ENCODE measurements at places on chromosomes 2 and 18.

DNA sequence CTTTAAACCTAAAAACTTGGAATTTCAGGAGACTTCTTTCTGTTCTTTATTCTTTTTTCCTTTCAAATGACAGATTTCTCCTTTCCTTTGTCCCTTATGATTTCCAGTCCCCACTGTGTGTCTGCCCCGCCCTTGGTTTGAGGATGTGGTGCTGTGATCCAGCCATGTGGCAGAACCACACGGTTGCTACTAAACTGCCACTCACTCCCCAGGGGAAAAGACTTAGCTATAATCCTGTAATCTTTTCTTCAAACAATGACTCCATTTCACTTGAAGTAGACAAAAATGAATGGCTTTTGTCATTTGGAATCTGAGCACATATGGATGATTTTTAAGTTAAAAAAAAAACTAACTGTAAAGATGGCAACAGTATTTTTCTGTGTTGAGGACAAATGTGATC is 76.2 kb upstream of the STAM2 start:
- DNase-seq, result no peak

DNA sequence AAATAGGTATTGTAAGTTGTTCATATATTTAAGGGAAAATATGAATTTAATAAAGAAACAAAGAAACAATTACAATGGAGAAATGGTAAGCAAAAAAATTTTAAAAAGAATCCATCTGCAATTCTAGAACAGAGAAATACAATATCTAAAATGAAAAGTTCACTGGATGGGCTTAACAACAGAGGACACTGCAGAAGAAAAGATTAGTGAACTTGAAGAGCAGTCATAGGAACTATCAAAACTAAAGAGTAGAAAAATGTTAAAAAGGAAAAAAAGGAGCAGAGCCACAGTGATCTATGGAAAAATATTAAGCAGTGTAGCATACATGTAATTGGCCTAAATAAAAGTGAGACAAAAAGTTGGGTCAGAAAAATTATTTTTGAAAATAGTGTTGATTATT is 83.5 kb downstream of the ALK start:
- DNase-seq, result no peak

GRCh38 chr2:65393743-65394422 is 38.5 kb downstream of the SPRED2 start:
- DNase-seq, result no peak

DNA sequence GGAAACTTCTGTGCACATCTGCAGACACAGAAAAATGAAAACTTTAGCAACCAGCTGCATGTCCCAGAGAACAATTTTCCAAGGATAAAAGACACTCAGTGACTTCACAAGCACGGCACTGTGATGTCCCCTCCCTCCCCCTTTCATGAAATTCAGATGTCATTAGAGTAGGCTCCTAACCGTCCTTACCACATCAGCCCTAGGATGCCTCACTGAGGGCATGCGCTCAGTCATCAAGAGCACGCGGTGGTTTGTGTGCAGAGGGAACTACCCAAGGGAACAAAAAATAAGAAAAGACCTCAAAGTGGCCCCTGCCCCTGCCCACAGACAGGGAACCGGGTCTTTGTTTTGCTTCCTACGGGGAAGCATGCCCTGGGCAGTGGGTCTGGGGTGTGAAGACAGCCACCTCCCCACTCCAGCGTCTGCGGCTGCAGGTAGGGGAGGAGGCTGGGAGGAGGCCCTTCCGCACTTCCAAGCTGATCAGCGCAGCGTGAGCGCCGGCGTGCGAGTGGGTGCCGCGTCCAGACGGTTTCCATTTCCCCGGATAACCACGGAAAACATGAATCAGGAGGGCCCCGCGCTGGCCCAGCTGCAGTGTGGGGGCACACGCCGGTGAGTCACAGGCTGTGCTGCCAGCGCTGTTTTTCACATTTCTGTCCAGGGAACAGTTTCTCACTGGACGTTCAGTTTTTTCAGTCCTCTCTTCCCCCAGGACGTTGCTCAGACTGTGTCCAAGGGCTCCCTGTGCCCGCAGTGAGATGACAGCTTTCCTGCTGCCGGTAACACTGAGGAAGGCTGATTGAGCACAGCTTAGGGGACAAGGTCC is 70.6 kb downstream of the COPS8 start:
- no peak for DNase-seq

DNA sequence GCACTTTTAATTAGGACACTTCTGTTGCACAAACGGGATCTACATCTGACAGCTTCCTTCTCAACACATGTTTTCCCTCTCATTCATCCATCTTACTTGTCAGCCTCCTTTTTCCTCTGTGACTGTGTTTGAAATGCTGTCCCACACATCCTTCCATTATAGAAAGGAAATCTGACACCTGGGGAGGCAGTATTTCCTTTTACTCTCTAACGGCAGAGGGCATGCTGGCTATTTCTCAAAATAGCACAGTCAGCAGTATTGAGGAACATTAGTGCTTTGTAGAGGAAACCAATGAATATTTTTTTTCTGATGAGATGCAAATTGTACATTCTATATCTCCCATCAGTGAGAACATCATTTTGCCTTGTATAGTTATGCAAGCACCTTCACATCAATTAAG is 668.7 kb downstream of the SLC4A3 start:
- no peak for DNase-seq

DNA sequence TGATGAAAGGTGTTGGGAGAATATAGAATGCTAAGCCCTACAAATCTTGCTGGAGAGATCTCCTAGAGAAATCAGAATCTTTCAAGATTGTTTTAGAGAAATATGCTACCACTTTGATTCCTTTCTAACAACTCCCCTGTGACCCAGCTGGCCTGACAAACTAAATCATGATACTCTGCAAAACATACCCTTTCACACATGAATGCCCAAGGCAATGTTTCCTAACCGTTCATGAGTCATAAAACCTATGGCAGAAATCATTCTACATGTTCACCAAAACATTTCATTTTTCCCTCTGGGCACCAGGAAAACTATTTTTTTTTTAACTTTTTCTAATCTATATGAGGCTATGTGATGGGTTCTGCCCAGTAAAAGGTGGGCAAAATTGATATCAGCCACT is 77.8 kb upstream of the SETBP1 start:
- DNase-seq, result no peak

GRCh38 chr2:112941753-112942653 is 31.0 kb downstream of the IL37 start:
- DNase-seq, result peak; percentile 41

DNA sequence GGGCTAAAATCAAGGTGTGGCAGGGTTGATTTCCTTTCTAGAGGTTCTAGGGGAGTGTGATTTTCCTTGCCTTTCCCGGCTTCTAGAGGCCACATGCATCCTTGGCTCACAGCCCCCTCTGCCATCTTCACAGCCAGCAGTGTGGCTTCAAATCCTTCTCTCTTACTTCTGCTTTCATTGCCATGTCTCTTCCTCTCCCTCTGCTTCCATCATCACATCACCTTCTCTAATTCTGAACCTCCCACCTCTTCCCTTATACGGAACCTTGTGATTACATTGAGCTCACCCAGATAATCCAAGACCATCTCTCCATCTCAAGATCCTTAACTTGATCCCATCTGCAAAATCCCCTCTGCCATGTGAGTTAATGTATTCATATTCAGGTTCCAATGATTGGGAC is 56.2 kb upstream of the RMDN2 start:
- DNase-seq, result no peak

- DNase-seq, result no peak
These were observed 18.2 kb upstream of the RESP18 start for GRCh38 chr2:219350710-219351221.

DNA sequence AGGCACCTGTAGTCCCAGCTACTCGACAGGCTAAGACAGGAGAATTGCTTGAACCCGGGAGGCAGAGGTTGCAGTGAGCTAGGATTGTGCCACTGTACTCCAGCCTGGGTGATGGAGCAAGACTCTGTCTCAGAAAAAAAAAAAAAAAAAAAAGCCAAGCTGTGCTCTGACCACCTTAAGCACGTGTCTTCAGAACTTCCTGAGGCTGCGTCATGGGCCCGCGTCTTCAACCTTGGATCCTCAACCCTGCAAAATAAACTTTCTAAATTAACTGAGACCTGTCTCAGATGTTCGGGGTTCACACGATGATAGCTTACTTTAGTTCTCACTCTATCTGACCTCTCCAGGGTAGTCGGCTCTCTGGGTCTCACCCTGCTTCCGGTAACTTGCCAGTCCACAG is 65.8 kb upstream of the CABLES1 start:
- DNase-seq, result no peak

GRCh38 chr2:231200805-231201474 is 2.5 kb downstream of the ARMC9 start:
- DNase-seq, result no peak

DNA sequence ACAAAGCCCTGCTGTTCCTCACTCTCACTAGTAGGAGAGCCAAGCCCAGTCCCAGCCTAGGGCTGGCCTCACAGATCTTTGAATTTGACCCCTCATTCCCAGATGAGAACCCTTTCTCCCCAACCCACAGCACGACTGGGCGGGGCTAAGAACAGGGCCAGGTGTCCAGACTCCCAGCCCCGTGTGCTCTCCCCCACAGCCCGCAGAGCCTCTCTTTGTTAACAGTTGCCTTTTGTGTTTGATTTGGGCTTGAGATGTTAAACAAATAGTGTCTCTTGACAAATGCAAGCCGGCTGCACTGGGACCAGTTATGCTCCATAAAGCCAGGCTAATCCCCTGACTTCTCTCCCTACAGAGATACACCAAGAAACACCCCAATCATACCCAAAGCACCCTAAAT is 4.7 kb upstream of the KCNK3 start:
- DNase-seq, result no peak

DNA sequence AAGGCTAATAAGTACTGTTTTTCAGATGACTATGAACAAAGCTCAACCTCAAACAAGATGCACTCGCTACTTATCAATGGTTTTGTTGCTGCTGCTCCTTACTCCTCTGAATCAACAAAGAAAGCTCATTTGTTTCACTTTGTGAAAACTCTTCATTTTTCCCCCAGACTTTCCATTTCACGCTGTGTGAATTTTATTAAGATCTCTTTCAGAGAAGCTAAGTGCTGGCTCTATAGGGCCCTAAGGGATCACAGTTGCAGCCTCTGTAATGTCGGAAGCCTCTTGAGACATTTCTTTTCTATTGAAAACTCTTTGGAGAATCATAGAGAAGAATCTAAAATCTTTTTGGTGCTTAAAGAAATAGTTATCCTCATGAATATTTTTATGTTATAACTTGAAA is 209.8 kb downstream of the CD226 start:
- no peak for DNase-seq

- DNase-seq, result no peak
These were observed 3.7 kb downstream of the FAM171B start for GRCh38 chr2:186697536-186697935.

DNA sequence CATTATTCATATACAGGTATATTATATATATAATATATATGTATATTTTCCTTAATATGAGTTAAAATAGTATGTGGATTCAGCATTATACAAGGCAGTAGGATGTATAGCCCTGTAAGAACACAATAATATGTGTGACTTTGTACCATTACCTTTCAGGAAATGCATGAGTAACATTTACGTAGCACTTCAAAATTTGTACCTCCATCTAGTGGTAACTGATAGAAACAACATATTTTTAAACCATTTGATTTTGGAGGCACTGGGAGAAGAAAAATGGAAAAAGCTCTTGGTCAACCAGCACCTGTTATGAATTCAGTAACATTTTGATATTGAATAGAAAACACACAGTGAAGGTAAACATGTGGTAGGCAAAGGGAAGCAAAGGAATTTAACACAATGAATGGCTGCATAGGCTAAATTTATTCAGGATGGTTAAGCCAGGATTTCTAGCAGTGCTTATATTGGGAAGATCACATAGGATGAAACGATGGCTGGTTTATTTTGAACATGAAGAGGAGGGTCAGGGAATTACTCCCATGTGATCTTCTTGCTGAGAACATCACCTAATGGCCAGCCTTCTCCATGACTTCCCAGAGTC is 565.5 kb downstream of the CCDC85A start:
- peak; percentile 18 for DNase-seq

DNA sequence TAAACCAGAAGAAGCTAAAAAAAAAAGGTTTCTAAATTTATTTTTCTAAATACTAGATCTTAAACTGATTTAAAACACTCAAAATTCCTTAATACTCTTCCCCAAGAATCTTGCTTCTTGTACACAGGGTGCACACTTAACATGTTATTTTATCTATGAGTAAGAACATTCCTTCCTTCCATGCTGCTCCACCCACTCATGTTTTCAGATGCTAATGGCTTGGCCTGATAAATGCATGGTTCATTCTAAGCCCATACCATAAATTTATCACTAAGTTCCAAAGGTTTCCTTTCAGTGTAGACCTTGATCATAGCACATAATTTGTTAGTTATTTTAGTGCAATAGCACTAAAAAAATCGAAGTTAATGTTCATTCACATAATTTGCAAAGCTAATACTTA is 8.1 kb downstream of the FBXO48 start:
- DNase-seq, result no peak

- no peak for DNase-seq
These were observed 335.2 kb downstream of the GBX2 start for GRCh38 chr2:235832941-235833340.

GRCh38 chr18:79962835-79963657 is 1.4 kb upstream of the HSBP1L1 start:
- no peak for DNase-seq

GRCh38 chr2:6434438-6434837 is 431.3 kb downstream of the CMPK2 start:
- DNase-seq, result no peak

DNA sequence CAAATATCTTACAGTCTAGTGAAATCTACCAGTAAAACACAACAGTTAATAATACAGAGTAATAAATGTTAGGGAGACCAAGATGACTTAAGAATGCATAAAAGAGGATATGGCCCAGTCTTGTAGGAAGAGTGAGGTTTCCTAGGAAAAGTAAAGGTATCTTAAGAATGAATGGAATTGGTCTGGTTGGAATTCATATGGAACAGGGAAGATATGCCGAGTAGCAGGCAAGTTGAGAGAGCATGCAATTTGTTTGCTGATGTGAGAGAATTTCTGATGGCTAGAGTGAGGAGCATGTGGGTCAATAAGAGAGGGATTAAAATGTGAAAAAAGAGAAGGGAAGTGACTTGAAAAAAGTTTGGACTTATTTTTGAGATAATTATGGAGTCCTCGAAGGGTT is 512.9 kb upstream of the ZEB2 start:
- DNase-seq, result no peak

- DNase-seq, result peak; percentile 83
These were observed 174.5 kb downstream of the CTIF start for GRCh38 chr18:48713309-48713708.

- DNase-seq, result no peak
These were observed 731.6 kb upstream of the FANCL start for GRCh38 chr2:58972737-58973136.

GRCh38 chr2:158403237-158403636 is 53.3 kb downstream of the CCDC148 start:
- DNase-seq, result no peak

GRCh38 chr18:46369323-46369722 is 265.1 kb downstream of the HAUS1 start:
- no peak for DNase-seq

DNA sequence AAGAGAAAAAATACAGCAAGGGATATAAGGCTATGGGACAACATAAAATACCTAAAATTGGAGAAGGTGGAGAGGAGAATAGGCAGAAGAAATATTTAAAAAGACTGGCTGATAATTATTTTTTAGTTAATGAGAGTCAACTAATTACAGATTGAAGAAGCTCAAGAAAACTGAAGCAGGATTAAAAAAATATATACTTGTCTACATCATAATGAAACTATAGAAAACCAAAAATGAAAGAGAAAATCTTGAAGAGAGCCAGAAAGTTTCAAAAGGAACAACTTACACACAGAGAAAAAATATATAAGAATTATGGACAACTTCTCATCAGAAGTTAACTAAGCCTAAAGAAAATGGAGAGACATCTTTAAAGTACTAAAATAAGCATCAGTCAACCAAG is 62.9 kb upstream of the APCDD1 start:
- no peak for DNase-seq
